ENCODE measurements at places on chromosomes 6 and 20.

DNA sequence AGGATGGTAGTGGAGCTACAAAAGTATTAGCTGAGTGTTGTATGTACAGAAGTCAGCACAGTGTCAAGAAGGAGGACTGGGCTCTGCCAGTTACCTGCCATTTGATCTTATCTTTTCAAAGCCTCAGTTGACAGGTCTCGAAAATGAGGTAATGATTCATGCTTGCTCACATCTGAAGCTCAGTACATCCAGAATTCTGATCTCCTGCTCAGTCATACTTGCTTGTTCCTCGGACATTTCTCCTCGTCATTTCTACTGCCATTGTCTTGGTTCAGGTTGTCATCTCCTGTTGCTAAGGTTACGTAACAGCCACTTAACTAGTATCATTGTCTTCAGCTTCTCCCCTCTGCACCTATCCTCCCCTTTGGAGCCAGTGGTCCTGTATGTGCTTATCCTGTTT, 89.5 kb downstream of the SLX4IP start:
- no peak for DNase-seq

DNA sequence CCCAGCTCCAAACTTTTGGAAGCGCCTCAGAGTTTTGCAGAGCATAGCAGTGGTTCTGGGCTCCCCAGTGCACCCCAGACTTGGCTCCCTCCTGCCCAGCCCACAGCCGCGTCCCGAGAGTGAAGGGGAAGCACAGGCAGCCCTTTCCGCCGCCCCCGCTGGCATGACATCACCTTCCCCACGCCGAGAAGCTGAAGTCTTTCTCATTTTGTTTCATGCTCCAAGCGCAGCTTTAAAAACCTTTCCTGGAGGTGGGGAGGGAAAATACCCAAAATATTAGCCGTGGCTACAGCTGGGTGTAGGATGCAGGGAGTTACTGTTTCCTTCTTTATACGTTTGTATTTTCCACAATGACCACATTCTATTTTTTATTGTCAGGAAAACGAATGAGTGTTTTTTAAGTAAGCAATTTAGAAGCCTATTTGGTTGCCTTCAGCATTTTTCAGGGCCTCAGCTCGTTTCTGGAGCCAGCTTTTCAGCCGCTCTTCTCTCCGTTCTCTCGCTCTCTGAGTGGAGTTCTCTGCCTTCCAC, 72.9 kb downstream of the SNX5 start:
- DNase-seq, result peak; percentile 54

DNA sequence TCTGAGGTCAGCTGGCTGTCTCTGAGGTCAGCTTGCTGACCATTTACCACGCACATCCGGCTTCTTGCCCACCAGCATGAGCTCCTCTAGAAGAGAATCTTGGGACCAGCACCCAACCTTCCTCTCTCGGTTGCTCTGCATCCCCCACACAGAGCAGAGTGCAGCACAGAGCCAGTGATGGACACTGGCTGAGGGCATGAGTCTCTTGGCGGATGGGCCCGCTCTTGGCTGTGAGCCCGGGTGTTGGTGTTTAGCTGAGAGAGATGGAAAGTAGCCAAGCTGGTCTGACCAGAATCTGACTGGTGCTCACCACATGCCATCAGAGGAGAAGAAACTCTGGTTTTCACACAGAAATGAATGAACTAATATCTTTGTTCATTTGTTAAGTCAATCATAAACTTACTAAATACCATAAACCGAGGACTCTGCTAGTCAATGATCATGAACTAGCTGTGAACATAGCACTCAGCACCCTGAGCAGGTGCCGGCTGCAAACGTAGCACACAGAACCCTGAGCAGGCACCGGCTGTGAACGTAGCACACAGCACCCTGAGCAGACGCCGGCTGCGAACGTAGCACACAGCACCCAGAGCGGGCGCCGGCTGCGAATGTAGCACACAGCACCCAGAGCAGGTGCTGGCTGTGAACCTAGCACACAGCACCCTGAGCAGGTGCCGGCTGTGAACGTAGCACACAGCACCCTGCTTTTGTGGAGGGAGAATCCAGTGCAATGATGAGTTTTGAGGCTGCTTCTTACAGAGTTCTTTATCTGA, 10.4 kb upstream of the THBS2 start:
- peak; percentile 52 for DNase-seq

DNA sequence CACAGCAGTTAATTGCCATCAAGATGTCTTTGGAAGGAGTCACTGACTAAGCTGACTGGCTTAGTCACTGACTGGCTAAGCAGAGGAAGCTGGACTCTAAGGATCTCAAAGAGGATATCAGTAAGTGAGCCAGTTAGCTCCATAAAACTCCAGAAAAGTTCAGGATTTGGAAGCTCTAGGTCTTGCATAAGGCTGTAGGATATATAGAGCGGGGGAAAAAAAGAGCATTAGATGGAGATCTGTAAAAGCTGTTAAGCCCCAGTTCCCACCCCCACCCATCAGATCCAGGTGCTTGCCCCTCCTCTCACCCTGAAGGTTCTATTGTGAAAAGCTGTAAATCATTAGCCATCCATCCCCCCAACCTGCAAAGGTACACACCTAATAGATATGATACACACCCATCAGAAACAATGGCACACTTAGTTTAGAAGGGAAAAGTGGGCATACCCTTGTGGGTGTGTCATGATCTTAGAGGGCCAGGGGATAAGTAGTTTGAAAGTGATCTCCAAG, 32.2 kb downstream of the CARMIL1 start:
- peak; percentile 65 for DNase-seq

- no peak for DNase-seq
These were observed 121.0 kb downstream of the QRSL1 start for GRCh38 chr6:106750142-106750918.

DNA sequence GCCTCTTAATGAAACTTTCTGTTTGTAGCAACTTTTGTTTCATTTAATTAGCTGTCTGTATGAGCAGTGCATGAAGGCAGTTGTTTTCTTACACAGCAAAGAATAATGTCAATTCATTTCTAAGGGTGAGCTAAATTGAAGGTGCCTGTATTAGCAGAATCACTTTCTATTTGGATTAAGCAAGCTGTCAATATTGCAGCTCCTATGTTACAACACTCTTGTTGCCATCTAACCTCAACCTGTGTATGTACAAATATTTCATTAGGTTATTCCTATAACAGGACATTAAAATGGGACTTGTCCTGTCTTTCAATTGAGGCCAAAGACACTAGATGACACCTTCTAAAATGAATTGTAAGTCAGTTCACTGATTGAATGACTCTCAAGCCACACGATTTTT, 647.5 kb downstream of the UTRN start:
- DNase-seq, result no peak

GRCh38 chr6:42898891-42899361, 16.9 kb upstream of the PTCRA start:
- DNase-seq, result peak; percentile 67

DNA sequence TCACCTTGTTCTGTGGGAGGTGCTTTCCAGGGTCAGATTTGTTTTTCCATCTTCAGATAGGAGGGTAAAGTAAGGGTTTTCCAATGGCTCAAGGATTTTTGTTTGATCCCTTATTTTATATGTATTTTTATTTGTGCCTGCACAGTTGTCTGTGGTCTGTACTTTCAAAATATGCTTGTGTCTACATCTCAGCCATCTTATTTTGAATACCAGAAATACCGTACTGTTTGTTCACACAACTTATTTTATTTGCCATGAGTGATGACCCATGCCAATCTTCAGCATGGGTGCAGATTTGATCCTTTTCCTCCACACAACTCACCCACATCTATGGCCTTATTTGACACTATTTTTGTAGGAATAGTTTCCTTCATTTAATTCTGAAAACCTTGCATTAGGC, 72.2 kb upstream of the PTCHD4 start:
- no peak for DNase-seq

- DNase-seq, result no peak
These were observed 20.2 kb downstream of the PIM1 start for GRCh38 chr6:37190159-37190535.

DNA sequence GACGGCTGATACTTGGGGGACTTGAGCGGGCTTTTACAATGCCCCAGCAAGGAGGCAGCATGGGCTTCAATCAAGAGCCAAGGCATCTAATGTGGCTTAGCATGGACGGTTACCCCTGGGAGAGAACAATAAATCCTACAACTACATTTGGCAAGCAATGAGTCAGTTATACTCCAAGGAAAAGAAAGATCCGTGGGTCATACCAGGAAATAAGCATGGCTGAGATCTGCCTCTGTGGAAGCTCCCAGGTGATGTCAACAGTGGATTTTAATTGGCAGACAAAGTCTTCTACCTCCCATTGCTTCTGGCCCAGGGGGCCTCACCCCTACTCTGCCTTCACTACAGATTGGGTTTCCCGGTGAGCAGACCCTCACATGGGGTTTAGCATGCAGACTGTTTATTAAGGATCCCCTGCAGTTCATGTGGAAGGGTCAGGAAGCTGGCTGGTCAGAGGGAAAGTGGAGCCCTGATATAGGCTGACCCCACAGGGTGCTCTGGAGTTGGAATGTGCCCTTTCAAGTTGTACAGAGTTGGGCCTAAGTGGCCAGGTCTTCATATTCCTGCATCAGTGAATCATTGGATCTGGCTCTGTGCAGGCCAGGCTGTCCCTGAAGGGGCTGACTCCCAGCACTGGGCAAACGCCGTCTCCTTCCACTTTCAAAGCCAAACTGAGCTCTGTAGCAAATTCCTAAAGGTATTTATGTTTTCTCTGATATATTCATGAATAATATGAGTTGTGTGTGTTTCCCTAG, 91.3 kb upstream of the GGTLC1 start:
- DNase-seq, result no peak

DNA sequence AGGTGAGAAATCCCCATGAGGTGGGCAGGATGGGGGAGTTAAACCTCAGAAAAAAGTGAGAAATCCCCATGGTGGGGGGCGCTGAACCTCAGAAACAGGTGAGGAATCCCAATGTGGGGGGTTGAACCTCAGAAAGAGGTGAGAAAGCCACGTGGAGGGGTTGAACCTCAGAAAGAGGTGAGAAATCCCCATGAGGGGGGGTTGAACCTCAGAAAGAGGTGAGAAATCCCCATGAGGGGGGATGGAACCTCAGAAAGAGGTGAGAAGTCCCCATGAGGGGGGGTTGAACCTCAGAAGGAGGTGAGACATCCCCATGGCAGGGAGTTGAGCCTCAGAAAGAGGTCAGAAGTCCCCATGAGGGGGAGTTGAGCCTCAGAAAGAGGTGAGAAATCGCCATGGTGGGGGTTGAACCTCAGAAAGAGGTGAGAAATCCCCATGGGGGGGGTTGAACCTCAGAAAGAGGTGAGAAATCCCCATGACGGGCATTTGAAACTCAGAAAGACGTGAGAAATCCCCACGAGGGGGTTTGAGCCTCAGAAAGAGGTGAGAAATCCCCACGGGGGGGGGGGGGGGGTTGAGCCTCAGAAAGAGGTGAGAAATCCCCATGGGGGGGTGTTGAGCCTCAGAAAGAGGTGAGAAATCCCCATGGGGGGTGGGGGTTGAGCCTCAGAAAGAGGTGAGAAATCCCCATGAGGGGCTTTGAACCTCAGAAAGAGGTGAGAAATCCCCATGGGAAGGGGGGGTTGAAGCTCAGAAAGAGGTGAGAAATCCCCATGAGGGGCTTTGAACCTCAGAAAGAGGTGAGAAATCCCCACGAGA, 14.3 kb upstream of the GOPC start:
- DNase-seq, result no peak

GRCh38 chr6:79127660-79128059, 49.6 kb upstream of the PHIP start:
- DNase-seq, result no peak

- peak; percentile 80 for DNase-seq
These were observed 66.6 kb downstream of the TNFAIP3 start for GRCh38 chr6:137933696-137934095.

- DNase-seq, result no peak
These were observed 174.5 kb upstream of the SNX9 start for GRCh38 chr6:157648561-157648960.

DNA sequence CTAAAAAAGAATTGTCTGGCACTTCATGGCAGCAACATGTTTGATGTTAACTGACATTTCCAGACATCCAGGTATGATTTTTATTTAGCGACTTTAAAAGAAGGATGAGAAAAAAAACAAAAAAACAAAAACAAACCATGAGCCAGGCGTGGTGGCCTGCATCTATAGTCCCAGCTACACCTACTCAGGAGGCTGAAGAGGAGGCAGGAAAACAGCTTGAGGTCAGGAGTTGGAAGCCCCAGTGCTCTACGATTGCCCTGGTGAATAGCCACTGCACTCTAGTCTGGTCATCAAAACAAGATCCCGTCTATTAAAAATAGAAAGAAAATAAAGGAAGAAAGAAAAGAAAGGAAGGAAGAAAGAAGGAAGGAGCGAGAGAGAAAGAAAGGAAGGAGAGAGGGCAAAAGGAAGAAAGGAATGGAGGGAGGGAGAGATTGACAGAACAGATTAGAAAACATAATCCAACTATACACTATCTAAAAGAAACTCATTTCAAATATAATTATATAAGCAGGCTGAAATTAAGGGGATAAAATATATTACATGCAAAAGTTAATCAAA, 141.6 kb downstream of the TRIM27 start:
- no peak for DNase-seq

DNA sequence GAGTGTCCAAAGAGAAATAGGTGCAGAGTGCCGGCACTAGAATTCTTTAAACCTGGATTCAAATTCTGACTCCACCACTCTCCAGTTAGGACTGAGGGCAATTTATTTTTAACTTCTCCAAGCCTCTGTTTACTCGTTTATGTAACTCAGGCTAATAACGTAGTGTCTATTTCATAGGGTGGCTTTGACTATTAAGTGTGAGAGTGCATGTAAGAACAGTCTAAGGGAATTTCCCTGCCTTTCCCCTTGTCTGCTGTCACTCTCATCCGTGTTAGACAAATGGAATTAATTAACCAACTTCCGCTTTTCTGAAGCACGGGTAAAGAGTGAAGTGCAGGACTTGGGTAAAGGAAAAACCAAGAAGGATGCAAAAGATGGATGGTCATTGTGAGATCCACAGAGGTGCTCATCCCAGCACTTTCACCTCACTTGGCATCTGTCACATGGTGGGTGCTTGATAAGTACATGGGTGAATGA, 4.1 kb upstream of the ZKSCAN8 start:
- peak; percentile 41 for DNase-seq

DNA sequence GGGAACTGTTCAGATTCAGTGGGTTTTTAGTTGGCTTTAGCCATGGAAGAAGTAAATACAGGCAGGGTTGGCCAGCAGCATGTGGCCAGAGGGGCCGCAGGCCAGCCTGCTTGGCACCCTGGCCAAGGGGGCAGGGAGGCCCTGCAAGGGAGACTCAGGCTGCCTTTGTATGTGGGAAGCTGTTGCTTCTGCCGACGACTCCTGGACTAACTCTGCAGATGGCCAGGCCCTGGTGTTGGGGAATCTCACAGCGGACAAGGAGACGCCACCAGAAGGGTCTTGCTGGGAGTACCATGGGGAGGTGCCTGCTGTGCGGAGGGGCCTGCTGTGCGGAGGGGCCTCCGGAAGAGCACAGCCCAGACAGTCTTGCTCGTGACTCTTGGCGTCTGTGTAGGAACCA, 25.2 kb downstream of the PYGB start:
- no peak for DNase-seq

All from fibroblast of upper back skin (primary cell).